Right lung (tissue), 10 donors: ENCODE measurements at places on chromosomes 1 and 21. TPM values are rescaled to one million over a fixed set of nuclear protein-coding genes. Genes with fewer than 3 reads are reported as not detected.

LCE7A gene
- polyA plus RNA-seq = not detected

BSND gene
- polyA plus RNA-seq = 0.04 TPM

NENF gene
- 52.2 TPM for polyA plus RNA-seq

FCRL6 gene
- 0.46 TPM for polyA plus RNA-seq

NLRP3 gene
- polyA plus RNA-seq = 1.1 TPM

FAM167B gene
- 5.9 TPM for polyA plus RNA-seq

TMEM82 gene
- polyA plus RNA-seq = 0.06 TPM

FAM177B gene
- 0.50 TPM for polyA plus RNA-seq

PLA2G2A gene
- polyA plus RNA-seq = 1.2 TPM

OR6K3 gene
- not detected for polyA plus RNA-seq

ARMH1 gene
- polyA plus RNA-seq = 6.3 TPM

HMCN1 gene
- 56.5 TPM for polyA plus RNA-seq

ATAD3B gene
- 14.8 TPM for polyA plus RNA-seq

TMEM125 gene
- 47.4 TPM for polyA plus RNA-seq

AK5 gene
- 0.47 TPM for polyA plus RNA-seq

FMO2 gene
- 32.6 TPM for polyA plus RNA-seq

TMEM69 gene
- polyA plus RNA-seq = 33.3 TPM

CFHR4 gene
- 0.30 TPM for polyA plus RNA-seq

XCL1 gene
- 0.51 TPM for polyA plus RNA-seq

DHRS3 gene
- polyA plus RNA-seq = 31.0 TPM

RIPPLY3 gene
- polyA plus RNA-seq = 1.8 TPM

EXTL1 gene
- polyA plus RNA-seq = 0.96 TPM

VCAM1 gene
- 29.6 TPM for polyA plus RNA-seq

UBASH3A gene
- 0.23 TPM for polyA plus RNA-seq

CDA gene
- polyA plus RNA-seq = 0.50 TPM

KRTAP22-2 gene
- not detected for polyA plus RNA-seq

CLCA1 gene
- polyA plus RNA-seq = not detected

KIRREL1 gene
- 44.6 TPM for polyA plus RNA-seq

LRRC38 gene
- polyA plus RNA-seq = not detected

EPHB2 gene
- 20.0 TPM for polyA plus RNA-seq

FUBP1 gene
- 380 TPM for polyA plus RNA-seq

SAMSN1 gene
- 1.4 TPM for polyA plus RNA-seq

GJC2 gene
- 2.2 TPM for polyA plus RNA-seq

MX2 gene
- 2.0 TPM for polyA plus RNA-seq

CCDC27 gene
- polyA plus RNA-seq = 0.12 TPM

LCE3E gene
- polyA plus RNA-seq = not detected

FCGR3A gene
- 5.7 TPM for polyA plus RNA-seq

AGL gene
- polyA plus RNA-seq = 24.8 TPM

FCRLB gene
- 0.43 TPM for polyA plus RNA-seq

ZNF684 gene
- polyA plus RNA-seq = 7.6 TPM

SLC45A3 gene
- 8.9 TPM for polyA plus RNA-seq

SLC26A9 gene
- 4.5 TPM for polyA plus RNA-seq

NADK gene
- polyA plus RNA-seq = 40.4 TPM

PRRX1 gene
- polyA plus RNA-seq = 3.4 TPM

KRTAP12-1 gene
- polyA plus RNA-seq = not detected

MLLT11 gene
- polyA plus RNA-seq = 21.7 TPM

GRIK1 gene
- polyA plus RNA-seq = 0.48 TPM
